ENCODE measurements at places on chromosomes 6 and 20.

DNA sequence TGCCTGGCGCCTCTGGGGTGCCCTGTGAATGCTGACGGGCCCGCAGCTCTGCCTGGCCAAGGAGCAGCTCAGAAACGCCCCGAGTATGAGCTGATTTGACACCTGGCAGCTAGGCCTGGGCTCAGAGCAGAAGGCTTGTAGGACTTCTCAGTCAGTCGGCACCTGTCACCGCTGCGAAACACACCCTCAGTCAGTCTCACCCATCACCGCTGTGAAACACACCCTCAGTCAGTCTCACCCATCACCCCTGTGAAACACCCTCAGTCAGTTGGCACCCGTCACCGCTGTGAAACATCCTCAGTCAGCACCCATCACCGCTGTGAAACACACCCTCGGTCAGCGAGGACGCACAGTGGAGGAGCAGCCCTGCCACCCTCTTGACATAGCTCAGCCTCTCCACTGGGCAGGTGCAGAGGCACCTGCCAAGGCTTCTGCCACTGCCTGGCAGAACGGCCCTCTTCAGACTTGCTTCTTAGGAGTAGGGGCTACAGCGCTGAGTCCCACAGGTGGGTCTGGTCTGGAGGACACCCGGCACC is 109.0 kb downstream of the PSMB1 start:
- DNase-seq = no peak

- peak; percentile 77 for DNase-seq
Measured at GRCh38 chr6:188821-189655, 103.2 kb upstream of the DUSP22 start.

GRCh38 chr20:59560588-59561227 is 43.6 kb upstream of the PHACTR3 start:
- DNase-seq = no peak

DNA sequence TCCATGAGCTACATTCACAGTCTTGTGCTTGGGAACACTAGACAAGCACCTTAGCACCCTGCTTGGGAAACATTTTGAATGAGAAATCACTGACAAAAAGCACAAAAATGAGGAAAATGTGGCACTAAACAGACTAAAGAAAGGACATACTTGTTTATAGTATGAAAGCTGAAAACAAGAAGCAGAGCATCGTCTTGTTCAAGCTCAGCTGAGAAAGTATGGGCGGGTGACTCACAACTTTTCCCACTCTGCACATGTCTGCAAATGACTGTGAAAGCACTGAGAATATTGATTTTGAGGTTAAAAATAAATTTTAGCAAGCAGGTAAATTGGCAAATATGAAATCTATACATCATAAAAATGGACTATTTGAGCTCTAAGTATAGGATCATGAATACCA is 725.3 kb downstream of the COL12A1 start:
- DNase-seq = peak; percentile 9

GRCh38 chr20:46774236-46774635 is 64.8 kb downstream of the SLC2A10 start:
- no peak for DNase-seq

- peak; percentile 25 for DNase-seq
Measured at GRCh38 chr20:9353180-9353915, 161.0 kb upstream of the LAMP5 start.
